ENCODE measurements at places on chromosomes 6 and 20.

- DNase-seq = no peak
These were observed 2.2 kb downstream of the APCDD1L start for GRCh38 chr20:58512808-58513552.

GRCh38 chr6:116405652-116406356, 35.1 kb downstream of the DSE start:
- DNase-seq = no peak

GRCh38 chr6:53280207-53280606, 68.5 kb downstream of the ELOVL5 start:
- DNase-seq = no peak

- no peak for DNase-seq
These were observed 33.8 kb upstream of the CTAGE9 start for GRCh38 chr6:131744432-131745287.

- no peak for DNase-seq
These were observed 259.2 kb downstream of the UTRN start for GRCh38 chr6:144544266-144544830.

- DNase-seq = no peak
These were observed 79.4 kb downstream of the FOXC1 start for GRCh38 chr6:1689141-1689540.

- no peak for DNase-seq
These were observed 72.6 kb downstream of the SHPRH start for GRCh38 chr6:145891565-145891964.

DNA sequence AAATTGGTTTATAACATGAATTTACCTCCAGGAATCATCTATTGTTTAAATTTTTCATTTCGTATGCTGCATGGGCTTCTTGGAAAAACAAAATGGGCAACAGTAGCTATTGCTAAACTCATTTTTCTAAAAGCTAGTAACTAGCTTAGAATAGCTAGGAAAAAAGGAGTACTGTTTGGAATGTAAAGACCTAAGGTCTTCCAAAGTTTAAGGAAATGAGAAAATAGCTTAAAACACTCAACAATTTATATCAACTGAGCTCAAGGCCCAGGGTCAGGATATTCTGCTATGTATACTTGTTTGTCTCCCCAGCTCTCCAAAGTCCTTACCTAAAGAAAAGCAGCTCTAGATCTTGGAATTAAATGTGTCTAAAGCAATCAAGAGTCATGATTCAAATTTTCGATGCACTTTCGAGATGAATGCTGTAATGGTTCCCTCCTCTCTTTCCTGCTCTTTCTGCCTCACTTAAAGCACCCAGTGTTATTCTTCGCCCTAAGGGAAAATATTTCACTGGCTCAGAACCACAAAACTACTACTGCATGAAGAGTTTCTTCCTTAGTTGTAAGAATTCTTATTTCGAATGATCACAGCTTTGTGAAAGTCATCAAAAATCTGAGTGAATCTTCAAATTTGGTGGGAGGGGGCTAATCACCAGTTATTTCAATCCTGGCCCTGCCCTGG, 41.6 kb downstream of the LYRM4 start:
- no peak for DNase-seq

- no peak for DNase-seq
These were observed 912 bp downstream of the SNRNP48 start for GRCh38 chr6:7590918-7591302.

DNA sequence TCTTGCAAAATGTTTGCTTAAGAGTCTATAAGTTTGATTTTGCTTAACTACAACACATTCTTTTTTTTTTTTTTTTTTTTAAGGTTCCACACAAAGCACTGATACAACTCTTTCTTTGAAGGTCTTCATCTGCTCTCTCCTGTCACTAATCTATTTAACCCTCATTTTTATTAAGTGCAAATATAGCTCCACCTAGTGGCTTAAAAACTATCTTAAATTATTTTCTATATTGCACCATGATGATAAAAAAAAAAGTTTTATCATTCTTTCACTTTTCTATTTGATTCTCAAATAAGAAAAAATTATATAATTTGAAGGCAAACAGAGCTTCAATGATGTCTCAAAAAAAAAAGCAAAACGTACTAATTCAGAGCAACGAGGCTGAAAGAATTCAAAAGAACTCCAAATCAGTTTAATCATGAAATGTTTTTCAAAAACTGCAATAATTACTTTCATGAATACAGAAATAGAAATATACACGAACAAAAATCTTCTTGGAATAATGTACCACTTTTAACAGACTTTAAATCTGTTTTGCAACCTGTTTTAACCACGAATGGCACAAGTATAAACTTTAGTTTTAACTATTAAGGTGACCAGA, 12.8 kb downstream of the ESF1 start:
- peak; percentile 12 for DNase-seq

- DNase-seq = no peak
These were observed 37.9 kb upstream of the JARID2 start for GRCh38 chr6:15207923-15208322.

DNA sequence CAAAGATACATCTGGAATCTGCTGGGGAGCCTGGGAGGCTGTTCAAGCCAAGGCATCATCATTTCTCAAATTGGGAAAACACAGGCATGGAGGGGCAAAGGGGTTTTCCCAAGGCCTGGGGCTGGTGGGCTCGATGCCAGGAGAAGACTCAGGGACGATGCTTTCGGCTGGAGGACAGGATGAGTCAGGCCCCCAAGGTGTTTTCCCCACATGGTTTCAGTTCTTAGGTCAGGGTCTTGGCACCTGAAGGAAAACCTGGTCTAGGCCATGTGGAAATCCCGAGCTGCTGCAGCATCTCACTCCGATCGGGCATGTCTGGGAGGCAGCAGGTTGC, 348.1 kb downstream of the CDC5L start:
- no peak for DNase-seq

DNA sequence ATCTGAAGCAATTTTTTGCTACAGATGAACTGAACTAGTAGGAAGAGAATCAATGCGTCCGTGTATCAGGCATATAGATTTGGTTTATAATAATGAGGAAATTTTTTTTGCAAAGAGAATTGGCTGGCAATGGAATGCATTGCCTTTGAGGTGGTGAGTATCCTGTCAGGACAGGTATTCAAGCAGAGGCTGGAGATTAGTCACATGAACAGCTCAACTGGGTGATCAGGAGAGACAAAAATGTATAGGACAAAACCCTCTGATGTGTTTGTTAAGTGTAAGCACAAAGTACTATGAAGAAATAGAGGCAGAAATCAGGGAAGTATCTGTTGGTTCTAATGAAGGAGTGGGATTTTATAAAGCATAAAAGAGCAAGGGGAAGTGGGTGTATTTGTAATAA, 80.5 kb downstream of the ISM1 start:
- no peak for DNase-seq

DNA sequence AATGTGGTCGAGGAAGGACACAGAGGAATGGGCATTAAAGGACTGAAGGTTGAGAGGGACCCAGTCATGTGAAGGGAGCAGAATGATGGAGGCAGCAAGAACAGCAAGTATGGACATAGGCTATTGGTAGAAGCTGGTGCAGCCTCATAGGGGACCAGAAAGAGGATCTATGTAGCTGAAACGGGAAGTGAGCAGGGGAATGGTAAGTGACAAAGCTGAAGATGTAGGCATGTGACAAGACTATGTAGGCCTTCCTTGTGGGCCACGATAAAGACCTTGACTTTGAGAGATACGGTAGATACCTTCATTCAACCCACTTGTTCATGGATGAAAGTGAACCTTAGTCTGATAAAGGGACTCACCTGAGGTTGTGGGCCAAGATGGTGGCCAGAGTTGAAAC, 3.5 kb downstream of the CTNNBL1 start:
- no peak for DNase-seq

DNA sequence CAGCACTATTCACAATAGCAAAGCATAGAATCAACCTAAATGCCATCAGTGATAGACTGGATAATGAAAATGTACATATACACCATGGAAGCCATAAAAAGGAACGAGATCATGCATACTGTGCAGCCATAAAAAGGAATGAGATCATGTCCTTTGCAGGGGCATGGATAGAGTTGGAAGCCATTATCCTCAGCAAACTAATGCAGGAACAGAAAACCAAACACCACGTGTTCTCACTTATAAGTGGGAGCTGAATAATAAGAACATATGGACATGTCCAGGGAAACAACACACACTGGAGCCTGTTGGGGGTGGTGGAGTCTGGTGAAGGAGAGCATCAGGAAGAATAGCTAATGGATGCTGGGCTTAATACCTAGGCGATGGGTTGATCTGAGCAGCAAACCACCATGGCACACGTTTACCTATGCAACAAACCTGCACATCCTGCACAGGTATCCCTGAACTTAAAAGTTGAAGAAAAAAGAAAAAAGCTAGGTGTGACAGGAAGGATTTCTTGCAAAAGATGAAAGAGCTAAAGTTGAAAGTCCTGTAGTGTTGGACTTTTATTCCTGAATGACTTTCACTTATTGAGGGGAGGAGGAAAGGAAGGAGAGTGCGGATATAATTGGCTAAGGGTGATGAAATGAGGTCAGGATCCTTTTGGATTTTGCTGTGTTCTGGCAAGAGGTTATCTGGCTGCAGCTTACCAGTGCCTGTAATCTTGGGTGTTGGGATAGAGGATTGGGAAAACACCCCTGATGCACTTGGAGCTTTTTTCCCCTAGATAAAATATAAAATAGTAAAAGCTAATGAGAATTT, 8.5 kb downstream of the TRMT11 start:
- no peak for DNase-seq

GRCh38 chr6:41872147-41872546, 23.0 kb downstream of the USP49 start:
- no peak for DNase-seq

DNA sequence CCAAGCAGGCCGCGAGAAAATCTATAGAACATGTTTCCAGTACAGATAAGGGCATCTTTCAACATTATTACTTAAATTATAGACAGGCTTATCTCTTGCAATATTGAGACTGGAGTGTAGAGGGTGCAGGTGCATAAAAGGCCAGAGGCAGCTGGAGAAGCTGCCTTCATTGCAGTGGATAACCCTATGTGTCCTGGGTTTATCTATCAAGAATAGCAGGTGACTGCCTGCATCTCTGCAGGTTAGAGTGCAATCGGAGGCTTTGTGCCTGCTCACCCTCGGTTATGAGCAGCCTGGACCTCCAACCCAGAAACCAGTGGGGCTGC, 28.7 kb upstream of the ECI2 start:
- no peak for DNase-seq

DNA sequence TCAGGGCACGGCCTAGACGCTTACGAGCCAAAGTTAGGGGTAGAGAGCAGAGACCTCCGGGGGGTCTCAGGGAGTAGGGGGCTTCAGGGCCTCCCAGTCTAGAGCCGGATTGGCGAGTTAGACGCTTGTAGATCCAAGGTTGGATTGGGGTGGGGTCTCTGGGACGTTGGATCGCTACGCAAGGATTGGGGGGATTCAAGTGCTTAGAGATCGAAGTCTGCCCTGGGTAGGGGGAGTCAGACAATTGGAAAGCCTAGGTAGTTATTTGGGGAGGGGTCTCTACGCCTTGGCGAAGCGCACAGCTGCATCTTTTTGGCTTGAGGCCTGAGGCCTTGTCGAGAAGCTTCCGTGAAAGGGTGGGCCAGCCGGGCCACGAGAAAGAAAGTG, 469 bp downstream of the STX16 start:
- DNase-seq = no peak

DNA sequence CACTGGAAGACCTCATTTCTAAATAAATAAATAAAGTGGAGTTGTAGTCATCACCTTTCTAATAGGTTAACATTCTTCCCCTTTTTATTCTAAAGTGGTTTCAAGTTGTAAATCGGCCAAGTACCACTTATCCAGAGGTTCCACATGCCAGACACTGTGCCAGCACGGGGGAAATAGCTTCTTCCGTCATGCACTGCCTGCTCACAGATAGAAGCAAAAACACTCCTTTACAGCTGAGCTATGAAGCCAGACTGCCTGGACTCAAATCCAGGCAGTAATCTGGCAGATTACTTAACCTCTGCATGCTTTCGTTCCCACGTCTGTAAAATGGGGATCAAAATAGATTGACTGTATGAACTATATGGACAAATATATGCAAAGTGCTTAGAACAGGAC, 17.2 kb upstream of the SCML4 start:
- DNase-seq = no peak

- DNase-seq = no peak
These were observed 93.2 kb downstream of the MMS22L start for GRCh38 chr6:97189767-97190166.

- DNase-seq = no peak
These were observed 71.6 kb upstream of the NRSN1 start for GRCh38 chr6:24054388-24054787.

DNA sequence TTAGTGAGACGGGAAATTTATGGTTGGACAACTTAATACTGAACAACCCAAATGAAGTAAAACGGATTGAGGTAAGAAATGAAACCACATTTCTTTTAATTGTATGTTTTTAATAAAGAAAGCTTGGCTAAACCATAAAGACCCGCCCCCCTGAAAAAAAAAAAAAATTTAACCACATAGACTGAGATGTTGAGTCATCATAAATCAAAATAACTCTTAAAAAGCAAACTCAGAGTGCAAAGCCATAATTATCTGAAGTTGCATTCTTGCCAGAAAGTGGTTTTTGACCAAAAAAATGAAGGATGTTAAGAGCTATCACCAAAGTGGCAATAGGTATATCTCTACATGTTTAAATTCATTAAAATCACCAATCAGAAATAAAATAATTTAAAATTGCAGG, 101.8 kb upstream of the COL21A1 start:
- DNase-seq = no peak

DNA sequence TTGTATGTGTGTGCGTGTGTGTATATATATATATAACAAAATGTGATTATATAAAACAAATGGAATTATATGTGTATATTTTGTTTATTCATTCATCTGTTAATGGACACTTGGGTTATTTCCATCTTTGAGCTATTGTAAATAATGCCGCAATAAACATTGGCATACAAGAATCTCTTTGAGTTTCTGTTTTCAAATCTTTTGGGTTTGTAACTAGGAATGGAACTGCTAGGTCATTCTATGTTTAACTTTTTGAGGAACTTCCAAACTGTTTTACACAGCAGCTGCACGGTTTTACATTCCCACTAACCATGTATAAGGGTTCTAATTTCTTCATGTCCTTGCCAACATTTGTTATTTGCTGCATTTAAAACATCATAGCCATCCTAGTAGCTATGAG, 39.9 kb upstream of the TGM2 start:
- DNase-seq = no peak

DNA sequence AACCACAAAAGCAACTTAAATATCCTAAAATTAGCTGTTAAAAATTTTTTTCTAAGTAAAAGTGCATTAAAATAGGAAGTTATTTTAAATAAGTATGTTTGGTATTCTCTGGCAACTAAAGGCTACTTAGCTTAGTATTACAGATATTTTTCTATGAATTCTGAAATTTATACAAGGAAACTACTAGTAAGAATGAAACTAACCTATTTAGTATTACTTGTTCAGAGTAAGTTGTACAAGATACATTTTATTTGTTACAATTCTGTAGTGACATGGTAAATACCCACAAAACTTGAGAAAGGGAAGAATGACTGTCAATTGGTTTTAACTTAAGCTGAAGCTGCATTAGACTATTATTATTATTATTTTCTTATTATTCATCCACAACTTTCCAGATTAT, 6.5 kb downstream of the PHIP start:
- DNase-seq = no peak

GRCh38 chr6:139242457-139243240, 49.1 kb downstream of the TXLNB start:
- DNase-seq = peak; percentile 19
